ENCODE measurements at places on chromosomes 1 and 21.

DNA sequence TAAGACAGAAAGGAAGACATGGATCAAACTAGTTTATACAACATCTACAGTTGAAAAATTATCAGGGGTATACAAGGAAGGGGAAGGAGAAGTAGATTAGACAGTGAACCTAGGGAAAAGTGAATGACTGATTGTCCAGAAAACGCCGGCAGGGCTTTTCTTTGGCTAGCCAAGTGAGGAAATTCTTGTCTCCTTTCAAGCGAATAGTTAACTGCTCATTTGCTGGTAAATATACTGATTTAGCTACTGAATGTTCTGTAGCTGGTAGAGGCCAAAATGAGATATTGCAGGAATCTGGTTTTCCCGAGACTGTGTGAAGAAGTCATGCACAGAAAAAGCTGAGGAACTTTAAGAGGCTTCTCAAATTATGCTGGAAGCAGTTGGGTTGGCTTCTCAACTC lies 128.5 kb upstream of the ZNHIT6 start:
- DNase-seq: no peak

DNA sequence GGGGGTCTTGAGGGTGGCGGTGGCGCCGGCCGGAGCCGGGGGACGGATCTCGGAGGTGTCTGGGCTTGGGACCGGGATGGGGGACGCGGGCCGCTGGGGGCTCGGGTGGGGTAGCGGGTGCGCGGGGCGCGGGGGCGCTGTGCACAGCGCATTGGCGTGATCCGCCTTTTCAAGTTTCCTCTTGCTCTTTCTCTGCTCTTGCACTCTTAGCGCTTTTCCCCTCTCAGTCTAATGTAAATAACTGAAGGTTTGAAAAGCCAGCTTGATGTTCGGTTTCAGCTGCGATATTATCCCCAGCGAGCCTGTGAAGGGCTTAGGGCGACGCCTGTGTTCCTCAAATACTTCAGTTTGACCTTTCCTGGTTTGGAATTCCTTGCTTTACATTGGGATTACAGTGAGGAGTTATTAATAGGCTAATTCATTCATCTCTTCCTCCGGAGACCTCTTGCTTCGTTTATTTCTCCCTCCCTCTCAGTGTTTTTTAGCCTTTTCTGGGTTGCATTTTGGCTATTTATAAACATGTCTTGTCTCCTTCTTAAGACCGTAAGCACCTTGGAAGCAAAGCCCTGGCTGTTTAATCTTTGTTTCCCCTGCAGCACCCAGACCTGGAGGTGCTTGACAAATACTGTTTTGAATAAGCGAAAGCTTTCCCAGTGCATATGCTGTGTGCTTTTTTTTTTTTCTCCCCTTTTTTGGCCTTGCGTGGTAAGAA lies 693 bp downstream of the RAB4A start:
- peak; percentile 38 for DNase-seq

- DNase-seq: no peak
Measured at GRCh38 chr1:29393451-29393826, 157.1 kb downstream of the PTPRU start.

- no peak for DNase-seq
Measured at GRCh38 chr21:45499201-45499750, 43.0 kb downstream of the SLC19A1 start.

GRCh38 chr1:97038410-97038809 lies 316.8 kb downstream of the PTBP2 start:
- DNase-seq: peak; percentile 53

DNA sequence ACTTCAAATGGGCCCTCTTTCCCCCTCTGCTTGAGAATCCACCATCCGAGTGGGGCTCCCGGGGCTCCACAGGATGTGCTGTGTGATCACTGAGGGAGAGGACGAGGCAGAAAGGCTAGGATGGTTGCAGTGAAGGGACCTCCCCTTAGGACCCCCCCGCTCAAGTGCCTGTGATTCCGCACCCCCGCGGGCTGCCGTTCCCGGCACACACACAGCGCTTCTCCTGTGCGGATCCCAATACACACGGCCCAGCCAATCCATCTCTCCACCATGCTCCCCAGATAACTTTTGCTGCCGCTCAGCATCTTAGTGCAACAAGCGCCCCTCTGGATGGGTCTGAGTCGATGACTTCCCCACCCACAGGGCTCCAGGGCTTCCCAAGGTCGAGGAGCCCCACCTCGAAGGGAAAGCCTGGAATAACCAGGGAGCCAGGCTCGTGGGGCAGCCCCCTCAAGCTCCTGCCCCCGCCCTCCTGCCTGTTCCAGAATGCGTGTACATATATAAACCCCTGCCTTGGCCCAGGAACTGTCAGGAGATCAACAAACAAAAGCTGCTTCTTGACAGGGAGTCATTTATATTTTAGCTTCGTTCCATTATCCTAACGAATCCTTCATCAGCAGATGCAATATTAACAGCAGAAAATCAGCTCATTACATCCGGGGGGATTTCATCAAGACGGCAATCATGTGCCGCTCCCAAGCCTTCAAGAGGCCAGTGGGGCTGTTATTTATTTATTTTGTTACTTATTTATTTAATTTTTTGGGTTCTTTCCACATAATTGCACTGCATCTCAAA lies 83.7 kb downstream of the CASZ1 start:
- no peak for DNase-seq

DNA sequence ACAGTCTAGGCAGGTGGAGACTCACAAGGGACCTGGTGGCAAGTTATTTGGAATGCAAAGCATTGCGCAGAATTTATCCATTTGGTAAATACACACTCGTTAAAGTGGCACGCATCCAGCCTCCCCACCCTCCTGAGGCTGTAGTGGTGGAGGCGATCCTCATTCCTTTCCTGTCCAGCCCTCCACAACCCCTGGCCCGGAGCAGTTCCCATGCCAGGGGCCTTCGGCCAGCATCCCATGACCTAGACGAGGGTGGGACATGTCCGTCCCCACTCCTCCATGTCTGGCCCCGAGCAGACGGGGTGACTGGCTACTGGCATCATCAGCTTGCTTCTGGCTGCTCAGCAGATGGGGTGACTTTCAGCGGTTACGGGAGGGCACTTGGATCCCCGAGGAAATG lies 281.5 kb upstream of the VAMP3 start:
- DNase-seq: no peak

DNA sequence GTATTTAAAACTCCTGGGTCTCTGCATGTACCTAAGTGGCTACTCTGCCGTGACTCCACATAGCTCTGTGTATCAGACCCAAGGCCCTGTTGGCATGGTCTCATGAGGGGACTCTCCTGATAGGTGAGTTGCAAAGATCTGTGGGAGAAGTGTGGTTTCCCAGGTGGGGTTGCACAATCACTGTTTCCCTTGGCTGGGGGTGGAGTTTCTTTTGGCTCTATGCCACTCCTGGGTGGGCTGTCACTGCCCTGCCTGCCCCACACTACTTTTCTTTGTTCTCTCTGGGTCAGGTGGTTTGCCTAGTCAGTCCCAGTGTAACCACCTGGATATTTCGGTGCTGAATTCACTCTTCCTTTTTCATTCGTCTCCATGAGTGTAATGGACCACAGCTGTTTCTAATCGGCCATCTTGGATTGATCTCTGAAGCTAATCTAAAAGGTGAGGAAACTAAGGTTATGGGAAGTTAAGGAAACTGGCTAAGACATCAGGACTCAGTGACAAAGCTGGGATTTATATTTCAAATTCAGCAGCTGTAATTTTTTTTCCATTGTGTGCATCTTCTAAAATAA lies 97.1 kb upstream of the CACYBP start:
- DNase-seq: no peak

DNA sequence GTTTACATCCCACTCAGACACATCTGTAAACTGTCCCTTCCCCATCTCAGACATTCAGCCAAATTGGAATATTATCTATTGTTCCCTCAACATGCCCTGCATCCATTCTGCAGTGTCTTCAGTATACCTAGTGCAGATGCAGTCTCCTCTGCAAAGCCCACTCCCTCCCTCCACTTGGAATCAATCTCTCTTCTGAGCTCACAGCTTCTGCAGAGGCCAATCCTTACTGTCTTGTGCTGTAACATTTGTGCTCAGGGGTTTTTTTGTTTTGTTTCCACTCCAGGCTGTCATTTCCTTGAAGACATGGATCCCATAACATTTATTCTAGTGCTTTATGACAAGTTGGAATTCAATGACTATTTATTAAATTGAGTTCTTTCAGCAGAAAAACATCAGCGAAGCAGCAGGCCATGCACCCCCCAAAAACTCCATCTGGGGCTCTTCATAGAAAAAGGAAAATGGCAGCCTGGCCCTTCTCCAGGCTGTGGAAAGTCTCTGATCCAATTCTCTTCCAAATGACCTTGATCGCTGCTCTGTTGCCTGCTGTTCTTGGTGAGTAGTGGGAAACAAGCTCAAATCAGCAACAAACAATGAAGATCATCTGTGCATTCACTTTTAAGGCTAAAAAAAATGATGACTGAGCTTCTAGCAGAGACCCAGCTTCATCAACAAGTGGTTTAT lies 8.7 kb downstream of the C4BPA start:
- DNase-seq: no peak

DNA sequence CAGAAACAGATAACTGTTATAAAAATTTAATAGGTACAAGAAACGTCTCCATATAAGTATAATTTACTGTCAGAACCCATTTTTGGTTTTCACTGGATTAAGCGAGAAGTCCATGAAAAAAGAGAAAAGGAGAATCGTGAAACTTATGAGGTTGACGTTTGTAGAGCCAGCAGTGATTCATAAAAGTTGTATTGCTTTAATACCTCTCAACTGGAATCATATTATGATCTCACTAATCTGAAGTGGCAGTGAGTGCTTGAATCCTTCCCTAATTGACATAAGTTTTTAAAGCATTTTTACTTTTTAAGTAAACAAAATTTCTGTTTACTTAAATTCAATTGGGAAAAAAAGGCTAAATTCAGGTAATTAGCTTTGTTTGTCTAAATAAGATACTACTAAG lies 315.3 kb downstream of the TPR start:
- no peak for DNase-seq

- peak; percentile 98 for DNase-seq
Measured at GRCh38 chr1:200351826-200352549, 57.8 kb downstream of the ZNF281 start.

- DNase-seq: peak; percentile 26
Measured at GRCh38 chr1:58402444-58402843, 144.1 kb downstream of the OMA1 start.

DNA sequence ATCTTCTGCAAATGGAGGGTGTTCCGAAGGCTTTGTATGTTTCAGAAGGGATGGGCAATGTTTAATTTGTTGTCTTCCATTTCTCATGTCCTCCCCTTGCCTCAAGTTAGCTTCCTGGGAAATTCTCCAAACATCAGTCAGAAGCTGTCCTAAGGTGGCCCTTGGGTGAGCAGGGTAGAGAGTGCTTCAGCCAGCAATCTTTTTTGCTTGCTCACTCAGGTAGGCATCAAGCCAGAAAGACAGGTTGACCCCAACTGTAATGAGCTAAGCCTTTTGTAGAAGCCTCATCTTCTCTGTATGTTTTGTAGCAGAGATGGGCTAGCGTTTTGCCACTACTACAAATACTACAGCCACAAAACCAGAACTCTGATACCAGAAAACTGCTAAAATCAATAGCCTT lies 321.5 kb upstream of the FAM78B start:
- DNase-seq: no peak

GRCh38 chr1:33784876-33785275 lies 79.0 kb upstream of the HMGB4 start:
- DNase-seq: no peak

DNA sequence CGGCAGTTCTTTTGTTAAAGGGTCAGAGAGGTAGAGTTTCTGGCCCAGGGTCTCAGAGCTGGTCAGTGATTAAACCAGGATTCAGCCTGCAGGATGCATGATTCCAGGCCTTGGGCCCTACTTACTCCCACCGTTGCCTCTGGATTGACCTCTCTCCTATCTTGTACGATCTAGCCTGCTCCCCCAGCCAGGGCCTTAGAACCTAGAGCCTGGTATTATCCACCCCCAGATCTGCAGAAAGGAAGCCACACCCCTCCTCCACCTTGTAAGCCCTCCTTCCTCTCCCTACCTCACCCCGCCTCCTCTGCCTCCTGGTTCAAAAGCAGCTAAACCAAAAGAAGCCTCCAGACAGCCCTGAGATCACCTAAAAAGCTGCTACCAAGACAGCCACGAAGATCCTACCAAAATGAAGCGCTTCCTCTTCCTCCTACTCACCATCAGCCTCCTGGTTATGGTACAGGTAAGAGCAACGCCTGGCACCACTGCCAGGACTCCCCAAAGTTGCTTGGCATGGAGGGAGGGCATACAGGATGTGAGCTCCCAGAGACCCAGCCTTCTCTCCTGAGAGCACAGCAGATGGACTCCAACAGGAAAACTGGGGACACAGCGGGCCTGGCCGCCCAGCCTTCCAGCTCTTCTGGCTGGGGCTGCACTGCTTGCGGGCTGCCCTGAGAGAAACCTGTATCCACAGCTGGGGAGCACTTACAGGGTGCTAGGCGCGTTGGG lies at the start of gene CD52:
TSS of gene CD52 (plus strand) at position 347 of the 726 bp plus-strand sequence. CDS start at position 407, 60 bp downstream.
- DNase-seq: no peak

DNA sequence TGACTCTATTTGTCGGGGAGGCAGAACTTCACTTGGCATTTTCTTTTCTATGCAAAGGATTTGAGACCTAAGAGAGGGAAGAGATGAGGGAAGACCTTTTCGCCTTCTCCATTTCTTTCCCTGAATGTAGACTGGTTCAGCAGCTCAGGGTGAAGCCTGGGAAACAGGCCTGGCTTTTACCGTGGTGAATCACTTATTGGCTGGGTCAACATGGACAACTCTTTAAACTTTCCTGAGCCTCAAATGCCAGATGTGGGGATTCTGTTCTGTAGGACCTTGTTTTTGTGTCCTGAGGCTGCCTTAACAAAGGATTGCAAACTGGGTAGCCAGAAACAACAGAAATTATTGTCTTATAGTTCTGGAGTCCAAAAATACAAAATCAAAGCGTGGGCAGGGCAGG lies 455.8 kb upstream of the VAMP3 start:
- peak; percentile 49 for DNase-seq

DNA sequence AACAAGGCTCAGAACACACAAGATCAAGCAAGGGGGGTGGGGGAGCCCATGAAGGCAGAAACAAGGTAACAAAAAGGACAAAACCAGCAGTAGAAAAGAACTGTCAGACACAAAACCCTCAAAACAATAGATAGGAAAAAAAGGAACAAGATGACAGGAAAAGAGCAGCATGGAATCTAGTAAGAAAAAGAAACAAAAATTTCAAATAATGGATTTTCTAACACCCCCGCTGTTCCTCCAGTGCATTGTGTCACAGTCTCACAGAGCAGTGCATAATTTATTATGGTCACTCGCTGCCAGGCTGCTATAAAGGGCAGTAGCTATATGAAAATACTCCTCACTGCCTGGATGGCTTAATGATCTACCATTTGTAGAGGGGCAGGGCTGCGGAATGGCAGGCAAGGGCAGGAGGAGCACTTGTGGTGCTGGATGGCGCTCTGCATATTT lies 567.9 kb downstream of the DPYD start:
- no peak for DNase-seq

DNA sequence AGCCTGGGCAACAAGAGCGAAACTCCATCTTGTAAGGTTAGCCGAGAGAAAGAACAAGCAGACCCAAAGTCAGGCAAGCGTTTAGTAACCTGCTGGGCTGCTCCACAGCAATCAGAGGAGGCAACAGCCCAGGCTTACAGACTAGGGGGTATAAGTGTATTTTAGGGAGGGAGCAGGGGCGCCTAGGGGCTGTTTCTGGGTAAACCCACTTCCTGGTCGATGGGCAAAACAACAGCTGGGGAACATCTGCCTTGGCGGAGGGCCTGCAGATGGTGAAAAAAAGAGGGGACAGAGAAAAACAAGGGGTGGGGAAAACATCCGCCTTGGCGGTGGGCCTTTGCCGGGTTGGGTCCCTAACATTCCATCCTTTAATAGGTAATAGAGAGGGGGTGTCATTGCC lies 5.2 kb downstream of the TAS1R1 start:
- no peak for DNase-seq
